ENCODE measurements at places on chromosomes 5 and 9.

GRCh38 chr9:22105005-22105722 lies 96.1 kb upstream of the CDKN2B start:
- DNase-seq = no peak

GRCh38 chr5:2754581-2755075 lies 3.2 kb upstream of the IRX2 start:
- DNase-seq = no peak

DNA sequence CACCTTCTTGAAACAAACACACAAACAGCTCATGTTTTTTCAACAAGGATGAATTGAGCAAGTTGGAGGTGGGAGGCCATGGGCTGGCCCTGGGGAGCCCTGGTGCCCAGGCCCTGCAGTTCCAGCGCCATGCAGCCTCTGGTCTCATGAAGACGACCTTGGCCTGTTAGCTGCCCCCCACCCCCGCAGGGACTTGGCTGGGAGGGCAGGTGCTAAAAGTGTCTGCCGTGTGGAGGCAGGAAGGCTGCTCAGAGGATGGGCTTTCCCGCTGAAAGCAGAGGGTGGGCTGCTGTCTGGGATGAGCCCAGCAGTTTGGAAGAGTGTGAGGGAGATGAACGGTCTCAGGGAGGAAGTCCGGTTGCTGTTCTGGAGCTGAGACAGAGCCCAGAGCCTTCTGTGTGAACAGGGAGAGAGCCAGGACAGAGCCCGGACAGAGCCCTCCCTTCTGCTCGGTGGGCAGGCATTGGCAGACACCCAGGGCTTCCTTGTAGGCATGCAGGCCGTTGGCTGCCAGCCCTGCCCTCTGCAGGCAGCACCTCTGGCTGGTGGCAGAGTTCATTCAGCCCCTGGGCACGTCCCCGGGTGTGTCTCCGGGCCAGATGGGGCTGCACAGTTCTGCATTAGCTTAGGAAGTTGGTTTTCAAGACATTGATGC lies 18.7 kb downstream of the ROPN1L start:
- no peak for DNase-seq

DNA sequence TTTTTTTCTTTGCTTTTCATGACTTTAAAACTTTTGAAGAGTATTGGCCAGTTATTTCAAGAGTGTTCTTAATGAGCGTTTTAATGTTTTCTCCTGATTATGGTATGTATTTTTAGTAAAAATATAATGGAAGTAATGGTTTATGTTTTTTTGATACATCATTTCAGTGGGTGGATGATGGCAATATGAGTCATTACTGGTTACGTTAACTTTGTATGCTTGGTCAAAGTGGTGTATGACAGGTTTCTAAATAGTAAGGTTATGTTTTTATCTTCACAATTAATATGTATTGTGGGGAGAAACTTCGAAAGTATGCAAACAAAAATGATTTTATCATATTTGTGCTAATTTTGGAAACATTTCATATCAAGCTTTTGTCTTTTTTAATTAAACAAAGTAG lies 176.7 kb upstream of the PRDM9 start:
- no peak for DNase-seq

GRCh38 chr5:125503946-125504345 lies 757.5 kb upstream of the ZNF608 start:
- no peak for DNase-seq

- DNase-seq = no peak
Observed at GRCh38 chr5:15260356-15261268, 239.4 kb upstream of the FBXL7 start.

DNA sequence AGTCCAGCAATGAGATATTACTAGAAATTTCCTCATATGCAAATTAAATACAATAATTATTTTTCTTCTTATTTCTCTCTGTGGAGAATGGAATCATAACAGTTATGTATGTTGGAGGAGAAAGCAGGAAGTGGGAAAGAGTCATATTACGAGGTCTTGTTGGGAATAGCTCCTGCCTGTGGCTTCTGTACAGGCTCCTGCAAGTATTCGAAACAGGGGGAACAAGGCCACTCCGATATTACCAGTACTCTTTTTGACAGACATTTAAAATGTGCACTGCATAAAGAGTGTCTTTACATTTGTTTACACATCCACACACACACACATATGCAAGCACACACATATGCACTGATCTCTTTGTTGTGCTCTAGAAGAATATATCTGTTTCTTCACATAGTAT lies 812.0 kb upstream of the ZNF608 start:
- DNase-seq = no peak

GRCh38 chr5:67292201-67292940 lies 95.8 kb upstream of the CD180 start:
- DNase-seq = no peak

- DNase-seq = no peak
Observed at GRCh38 chr9:87850391-87850790, 32.3 kb upstream of the SPATA31E1 start.

GRCh38 chr9:130114741-130115140 lies 57.5 kb upstream of the NCS1 start:
- DNase-seq = no peak

- no peak for DNase-seq
Observed at GRCh38 chr9:130500340-130501180, 55.8 kb downstream of the ASS1 start.

GRCh38 chr9:7266911-7267595 lies 509.3 kb downstream of the KDM4C start:
- no peak for DNase-seq

GRCh38 chr9:13485068-13485596 lies 205.6 kb upstream of the MPDZ start:
- no peak for DNase-seq

- no peak for DNase-seq
Observed at GRCh38 chr9:129932303-129933151, 97.3 kb downstream of the USP20 start.

DNA sequence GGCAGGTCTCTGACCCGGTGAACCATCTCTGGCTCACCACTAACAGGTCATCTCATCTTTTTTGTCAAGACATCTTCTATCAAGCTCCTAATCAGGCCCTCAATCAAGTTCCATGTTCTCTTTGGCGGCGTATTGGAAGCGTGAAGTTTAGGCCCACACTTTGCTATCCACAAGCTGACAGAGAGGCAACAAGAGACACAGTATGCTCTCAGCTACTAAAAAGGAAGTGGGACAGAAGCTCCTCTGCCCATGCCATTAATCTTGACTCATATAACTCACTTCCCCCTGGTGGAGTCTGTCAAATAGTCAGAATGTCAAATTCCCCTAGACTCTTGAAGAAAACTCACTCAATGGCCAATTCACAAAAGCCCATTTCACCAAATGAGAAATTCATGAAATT lies 77.6 kb upstream of the TMC1 start:
- DNase-seq = peak; percentile 38

- DNase-seq = no peak
Observed at GRCh38 chr9:112556497-112557442, 70.1 kb downstream of the KIAA1958 start.

DNA sequence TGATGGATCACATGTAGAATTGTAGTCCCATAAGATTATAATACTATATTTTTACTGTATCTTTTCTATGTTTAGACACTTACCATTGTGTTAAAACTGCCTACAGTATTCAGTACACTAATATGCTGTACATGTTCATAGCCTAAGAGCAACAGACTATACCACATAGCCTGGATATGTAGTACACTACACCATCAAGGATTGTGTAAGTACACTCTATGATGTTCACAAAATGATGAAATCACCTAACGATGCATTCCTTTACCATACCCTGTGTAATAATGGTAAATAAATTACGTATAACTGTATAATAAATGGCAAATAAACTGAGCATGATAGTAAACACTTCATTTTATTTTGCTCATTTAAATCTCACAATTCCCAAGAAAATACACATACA lies 60.3 kb downstream of the RICTOR start:
- DNase-seq = no peak

DNA sequence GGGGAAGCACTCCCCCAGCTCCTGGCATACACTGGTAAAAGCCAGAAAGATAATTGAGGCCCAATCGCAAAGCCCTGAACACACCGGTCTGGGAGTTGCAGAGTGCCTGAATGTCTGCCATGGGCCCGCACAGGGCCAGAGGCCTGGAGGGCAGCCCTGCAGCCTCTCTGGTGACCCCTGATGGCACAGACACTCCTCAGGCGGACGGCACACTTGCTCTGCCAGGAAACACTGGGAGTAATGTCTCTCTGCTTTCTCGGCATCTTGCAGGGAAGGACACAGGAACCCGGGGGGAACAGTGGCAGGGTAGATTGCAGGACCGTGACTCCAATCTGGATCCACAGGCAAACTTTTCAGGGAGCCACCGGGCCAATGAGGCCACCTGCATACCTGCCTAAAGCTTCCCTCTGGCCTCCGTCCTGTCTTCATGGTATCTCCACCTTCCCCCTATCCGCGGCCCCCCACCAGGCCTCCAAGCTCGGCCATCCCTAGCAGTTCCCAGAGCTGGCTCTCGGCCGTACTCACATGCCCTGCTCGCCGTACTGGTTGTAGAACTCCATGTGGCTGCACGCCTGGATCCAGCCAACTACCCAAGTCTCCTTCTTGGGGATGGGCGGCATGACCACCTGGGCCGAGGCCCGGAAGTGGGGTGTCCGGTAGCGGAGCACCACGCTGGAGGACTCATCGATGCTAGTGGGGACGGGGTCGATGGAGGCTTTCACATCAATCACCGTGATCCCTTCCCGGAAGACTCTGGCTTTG lies 797 bp downstream of the FAM78A start:
- DNase-seq = no peak

DNA sequence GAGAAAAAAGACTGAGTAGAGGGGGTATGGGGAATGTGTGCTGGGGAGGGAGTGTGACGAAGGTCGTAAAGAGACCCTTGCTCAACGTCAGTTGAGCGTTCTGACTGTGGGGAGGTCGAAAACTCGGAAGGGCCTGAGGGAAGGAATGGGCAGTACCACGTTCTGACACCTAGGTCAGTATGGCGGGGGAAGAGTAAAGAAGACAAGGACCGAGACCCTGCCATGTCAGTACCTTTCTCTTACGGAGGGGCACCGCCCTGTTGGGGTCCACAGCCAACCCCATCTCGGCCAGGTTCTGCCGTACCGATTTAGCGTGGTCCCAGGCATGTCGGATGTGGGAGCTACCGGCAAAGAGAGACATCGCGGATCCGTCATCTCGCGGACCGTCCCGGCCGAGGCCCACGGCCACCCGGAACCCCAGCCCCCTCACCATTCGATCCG lies 375 bp downstream of the NOP16 start:
- DNase-seq = no peak

GRCh38 chr5:69432412-69433206 lies 17.7 kb downstream of the MARVELD2 start:
- DNase-seq = no peak

- no peak for DNase-seq
Observed at GRCh38 chr5:37043693-37044092, 167.1 kb downstream of the NIPBL start.

Data from SIG-M5 (cell line).